ENCODE measurements at places on chromosomes 16 and 17.
A peak's percentile ranks its signal among the peaks of the same experiment; 100 is the strongest.

DNA sequence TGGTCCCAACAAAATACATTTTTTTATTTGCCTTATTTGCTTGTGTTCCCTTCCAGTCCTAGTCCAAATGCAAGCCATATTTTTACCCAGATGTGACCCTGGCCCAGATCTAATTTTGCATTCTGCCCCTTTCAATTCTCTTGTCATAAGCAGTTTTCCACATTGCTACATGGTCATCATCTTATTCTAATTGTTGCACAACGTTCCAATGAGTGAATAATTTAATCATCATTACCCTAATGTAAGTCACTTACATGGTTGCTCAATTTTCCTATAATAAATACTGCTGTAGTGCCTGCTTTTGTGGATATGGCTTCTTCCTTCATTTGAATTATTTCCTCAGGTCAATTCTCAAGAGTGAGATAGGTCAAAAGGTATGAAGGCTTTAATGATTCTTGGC lies 12.8 kb downstream of the RSAD1 start:
- DNase-seq: no peak

GRCh38 chr17:49260817-49261291 lies 30.3 kb upstream of the PHOSPHO1 start:
- no peak for DNase-seq

DNA sequence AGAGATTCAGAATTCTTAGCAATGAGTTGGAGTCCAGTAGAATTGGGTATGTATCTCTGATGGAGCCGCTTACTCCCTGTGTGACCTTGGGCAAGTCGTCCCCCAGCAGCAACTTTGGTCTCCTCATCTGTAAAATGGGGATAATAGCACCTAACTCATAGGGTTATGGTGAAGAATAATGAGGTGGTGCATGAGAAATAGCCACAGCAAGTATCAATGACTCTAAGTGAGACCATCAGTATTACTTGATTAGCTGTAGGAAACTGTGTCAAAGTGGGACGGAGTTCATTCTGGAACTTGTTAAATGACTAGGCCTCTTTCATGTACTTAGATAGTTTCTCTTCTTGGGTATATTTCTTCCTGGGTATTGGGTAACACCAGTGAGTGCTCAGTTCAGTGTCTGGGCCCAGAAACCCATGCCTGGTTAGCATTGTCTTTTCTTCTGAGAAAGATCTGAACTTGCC lies 6.4 kb downstream of the PRKCB start:
- no peak for DNase-seq

DNA sequence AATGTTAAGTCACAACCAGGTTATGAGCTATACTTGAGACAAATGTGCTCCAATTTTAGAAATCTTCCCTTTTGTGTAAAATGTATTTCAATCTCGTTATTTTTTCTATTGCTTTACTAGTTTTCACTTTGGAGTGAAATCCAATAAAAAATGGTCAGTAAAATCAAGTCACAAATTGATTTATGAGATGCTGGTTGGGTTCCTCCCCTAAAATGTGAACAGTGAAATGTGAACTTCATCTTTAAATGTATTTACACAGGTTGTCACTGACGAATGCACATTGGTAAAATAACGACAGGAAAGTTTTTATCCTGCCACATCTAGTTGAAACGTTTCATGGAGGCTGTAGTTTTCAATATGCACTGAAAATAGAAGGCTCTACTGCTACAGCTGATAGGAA lies 55.5 kb downstream of the COX10 start:
- no peak for DNase-seq

- no peak for DNase-seq
Measured at GRCh38 chr17:57608369-57609124, 136.6 kb downstream of the CCDC182 start.

- DNase-seq: no peak
Measured at GRCh38 chr17:72520665-72521303, 400.0 kb downstream of the SOX9 start.

DNA sequence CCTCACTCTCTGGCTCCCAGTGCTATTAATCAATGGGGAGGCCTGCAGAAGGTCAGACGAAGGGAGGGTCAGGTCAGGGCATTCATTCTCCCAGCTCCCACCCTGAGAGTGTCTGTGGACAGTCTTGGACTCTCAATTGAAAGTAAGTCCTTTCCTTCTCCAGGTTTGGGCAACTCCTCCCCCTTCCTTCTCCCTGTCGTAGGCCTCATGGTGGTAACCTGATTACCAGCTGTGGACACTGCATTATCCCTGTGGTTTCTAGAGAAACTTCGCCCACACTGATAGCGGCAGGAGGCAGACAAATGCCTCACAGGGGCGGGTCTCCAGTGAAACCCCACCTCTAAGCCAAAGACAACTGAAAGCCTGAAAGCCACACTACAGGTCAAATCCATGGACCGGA lies 57.7 kb upstream of the SLC25A19 start:
- no peak for DNase-seq

DNA sequence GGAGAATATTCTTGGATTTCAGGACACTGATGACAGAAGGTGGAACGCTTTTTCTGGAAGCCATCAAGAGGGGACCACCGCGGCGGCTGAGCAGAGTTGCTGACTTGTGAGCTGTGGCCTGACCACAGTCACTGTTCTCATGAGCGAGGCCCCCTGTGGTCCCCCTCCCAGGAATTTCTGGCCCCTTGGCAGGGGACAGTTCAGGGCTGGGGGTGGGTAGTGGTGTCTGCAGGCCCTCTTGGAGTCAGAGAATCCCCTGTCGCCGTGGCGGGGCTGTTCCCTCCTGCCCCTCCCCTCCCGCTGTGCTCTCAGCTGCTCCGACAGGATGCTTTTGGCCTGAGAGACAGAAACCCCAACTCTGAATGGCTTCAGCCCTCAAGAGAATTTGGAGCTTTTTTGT lies 292.0 kb downstream of the SEC14L1 start:
- no peak for DNase-seq

- peak; percentile 3 for DNase-seq
Measured at GRCh38 chr17:63113167-63113566, 147.1 kb downstream of the TANC2 start.

DNA sequence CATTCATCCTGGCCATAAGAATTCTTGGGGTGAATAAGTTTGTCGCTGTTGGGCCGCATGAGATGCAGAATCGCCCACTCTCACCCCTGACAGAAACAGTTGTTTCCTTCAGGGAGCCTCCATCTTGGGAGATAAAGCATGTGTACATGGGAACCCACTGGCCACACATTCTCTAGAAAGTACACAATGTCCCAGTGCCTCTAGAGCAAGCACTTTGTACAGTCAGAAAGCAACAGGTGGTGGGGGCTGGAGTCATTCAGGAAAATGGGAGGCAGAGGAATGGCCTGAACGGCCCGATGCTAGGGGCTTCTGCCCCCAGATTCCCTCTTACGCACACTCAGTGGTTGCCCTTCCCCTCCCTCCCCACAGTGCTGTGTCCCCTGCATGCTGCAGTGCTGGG lies 16.1 kb downstream of the ACE start:
- no peak for DNase-seq

DNA sequence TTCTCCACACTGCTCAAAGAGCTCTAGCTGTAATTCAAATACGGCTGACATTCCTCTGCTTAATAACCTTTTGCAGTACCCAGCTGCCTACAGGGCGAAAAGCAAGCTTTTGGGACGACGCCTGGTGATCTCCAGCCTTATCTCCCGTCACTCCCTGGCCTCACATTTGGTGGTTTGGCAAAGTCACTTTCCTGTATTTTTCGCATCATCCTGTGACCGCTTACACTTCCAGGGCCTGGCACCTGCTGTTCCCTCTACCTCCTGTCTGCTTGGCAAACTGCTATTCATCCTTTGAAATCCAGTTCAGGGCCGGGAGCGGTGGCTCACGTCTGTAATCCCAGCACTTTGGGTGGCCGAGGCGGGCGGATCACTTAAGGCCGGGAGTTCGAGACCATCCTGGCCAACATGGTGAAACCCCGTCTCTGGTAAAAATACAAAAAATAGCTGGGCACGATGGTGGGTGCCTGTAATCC lies 2.7 kb upstream of the BHLHA9 start:
- peak; percentile 90 for DNase-seq

DNA sequence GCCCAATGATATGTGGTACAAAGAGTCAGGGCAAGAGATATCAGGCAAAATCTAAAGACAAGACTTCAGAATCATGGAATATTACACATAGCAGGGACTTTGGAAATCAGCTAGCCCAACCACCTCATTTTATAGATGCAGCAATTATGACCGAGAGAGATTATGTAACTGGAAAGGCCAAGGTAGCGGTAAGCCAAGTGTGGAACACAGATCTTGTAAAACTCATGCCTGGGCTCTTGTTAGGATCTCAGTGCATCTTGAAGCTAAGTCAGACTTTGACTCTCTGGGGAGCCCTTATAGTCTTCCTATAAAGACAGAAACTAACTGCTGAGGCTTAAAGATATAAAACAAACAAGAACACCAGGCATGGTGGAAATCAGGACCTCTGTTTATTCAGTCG lies 18.6 kb downstream of the MAP2K6 start:
- DNase-seq: no peak

DNA sequence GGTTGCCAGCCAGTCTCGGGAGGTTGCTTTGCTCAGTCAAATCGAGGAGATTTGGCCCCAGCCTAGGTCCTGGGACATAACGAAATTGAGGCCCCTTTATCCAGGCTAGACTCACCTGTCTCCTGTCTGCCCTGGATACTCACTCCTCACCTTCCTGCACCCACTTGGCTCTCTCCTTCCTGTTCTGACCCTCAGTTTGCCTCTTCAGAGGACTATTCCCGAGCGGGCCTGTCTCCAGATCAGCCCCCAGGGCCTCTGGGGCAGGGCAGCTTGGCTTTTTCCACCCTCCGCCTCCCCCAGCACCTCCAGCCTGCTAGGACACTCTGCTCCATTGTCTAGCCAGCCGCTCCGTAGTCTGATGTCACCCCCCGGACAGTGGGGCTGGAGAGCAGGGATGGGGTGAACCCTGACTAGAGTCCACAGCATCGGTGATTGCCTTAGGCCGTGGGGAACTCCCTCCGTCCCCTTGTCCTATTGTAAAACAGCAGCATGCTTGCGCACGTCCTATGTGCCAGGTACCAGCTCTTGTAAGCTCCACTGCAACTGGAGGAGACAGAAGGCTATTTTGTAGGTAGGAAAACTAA lies 8.8 kb downstream of the WFIKKN2 start:
- no peak for DNase-seq

- no peak for DNase-seq
Measured at GRCh38 chr16:57279780-57280638, 4.5 kb downstream of the PLLP start.

DNA sequence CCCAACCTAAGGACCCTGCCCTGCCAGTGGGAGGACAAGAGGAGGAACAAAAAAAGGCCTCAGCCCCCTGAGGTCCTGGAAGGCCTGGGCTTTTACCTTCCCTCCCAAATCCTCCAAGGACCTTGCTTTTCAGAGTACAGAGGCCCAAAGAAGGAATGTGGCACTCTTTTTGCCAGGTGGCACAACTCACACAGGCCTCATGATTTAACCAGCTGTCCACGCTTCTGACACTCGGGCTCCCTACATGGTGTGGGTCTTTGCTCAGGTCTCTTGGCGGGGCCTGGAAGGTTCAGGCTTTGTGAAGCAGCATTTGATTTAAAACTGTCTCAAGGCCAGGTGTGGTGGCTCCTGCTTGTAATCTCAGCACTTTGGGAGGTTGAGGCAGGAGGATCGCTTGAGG lies 120.6 kb downstream of the ABCC6 start:
- no peak for DNase-seq

GRCh38 chr16:16021020-16021419 lies 71.6 kb downstream of the ABCC1 start:
- no peak for DNase-seq
